ENCODE measurements at places on chromosomes 2 and 18.
A peak's percentile ranks its signal among the peaks of the same experiment; 100 is the strongest.

DNA sequence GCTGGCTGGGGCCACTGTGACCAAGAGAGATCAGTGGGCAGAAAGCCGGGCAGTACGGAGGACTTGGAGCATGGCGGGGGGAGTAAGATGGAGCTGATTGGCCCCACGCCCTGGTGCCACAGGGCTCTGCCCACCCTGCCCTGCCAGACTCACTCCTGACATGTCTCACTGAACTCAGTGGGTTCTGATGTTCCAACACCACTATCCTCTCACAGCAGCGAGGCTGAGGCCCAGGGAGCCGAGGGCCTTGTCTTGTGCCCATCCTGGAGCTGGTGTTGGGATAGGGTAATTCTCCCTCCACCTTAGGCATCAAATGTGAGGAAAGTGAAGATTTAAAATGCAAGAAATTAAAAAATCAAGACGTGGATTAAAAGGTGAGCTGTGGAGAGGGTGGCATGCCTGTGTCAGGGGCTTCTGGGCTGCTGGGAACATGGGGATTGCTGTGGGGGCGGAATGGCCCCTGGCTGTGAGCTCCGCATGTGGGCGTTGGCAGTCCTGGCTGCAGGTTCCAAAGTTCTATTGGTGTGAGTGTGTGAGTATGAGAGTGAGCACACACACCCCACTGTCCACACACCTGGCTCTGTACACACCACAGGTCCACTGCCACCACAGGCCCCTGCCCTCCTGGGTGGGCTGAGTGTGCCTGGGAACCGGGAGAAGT lies 283.5 kb upstream of the HS6ST1 start:
- DNase-seq: peak; percentile 39

DNA sequence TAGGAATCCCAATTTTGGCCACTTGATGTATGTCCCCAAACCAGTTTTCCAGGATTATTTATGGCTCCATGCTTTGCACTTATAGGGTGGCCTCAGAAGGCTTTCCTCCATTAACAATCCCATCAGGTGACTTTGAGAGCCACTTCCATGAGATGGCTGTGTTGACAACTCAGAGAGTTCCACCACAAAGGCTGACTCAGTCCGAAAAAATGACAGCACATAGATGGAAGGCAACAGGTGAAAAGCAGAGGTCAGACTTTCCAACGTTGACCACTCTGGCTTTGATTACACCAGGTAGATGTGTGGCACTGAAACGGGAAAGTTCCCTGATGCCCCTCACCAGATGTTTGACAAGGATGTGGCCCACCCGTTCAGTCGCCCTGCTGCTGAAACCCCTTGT lies 431.4 kb upstream of the TNP1 start:
- no peak for DNase-seq

DNA sequence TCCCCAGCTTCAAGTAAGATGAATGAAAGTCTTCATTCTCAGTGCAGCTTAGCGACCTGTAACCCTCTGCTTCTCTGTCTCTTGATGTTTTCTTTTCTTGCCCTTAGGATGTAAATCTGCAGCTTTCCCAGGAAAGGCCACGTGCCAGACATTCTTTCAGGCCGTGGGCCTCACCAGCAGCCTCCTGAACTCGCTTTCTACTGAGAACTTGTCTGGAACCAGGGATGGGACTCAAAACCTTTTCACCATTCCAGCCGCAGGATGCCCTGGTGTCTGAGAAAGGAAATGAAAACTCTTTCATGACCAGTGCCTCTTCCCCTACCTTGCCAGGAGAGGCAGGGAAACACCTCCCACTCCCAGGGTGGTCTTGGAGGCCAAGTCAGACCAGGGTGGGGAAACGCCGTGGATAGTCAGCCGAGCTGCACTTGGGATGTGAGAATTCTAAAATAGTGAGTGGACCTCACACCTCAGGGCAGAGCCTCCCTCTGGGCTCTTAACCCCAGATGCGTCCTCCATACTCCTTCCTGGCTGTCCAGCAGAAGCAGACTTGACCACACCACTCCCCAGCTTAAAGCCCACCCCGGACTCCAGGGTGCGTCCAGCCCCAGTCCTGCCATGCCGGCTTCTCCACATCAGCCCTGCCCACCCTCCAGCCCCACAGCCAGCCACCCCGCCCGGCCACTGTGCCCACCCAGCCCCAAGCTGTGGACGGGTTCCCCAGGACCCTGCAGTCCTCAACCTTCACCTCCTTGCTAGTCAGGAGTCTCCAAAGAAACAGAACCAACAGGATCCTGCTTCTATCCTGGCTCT lies 115.5 kb downstream of the TWIST2 start:
- DNase-seq: no peak

- peak; percentile 99 for DNase-seq
These were observed 182.7 kb upstream of the GLI2 start for GRCh38 chr2:120552800-120553481.

DNA sequence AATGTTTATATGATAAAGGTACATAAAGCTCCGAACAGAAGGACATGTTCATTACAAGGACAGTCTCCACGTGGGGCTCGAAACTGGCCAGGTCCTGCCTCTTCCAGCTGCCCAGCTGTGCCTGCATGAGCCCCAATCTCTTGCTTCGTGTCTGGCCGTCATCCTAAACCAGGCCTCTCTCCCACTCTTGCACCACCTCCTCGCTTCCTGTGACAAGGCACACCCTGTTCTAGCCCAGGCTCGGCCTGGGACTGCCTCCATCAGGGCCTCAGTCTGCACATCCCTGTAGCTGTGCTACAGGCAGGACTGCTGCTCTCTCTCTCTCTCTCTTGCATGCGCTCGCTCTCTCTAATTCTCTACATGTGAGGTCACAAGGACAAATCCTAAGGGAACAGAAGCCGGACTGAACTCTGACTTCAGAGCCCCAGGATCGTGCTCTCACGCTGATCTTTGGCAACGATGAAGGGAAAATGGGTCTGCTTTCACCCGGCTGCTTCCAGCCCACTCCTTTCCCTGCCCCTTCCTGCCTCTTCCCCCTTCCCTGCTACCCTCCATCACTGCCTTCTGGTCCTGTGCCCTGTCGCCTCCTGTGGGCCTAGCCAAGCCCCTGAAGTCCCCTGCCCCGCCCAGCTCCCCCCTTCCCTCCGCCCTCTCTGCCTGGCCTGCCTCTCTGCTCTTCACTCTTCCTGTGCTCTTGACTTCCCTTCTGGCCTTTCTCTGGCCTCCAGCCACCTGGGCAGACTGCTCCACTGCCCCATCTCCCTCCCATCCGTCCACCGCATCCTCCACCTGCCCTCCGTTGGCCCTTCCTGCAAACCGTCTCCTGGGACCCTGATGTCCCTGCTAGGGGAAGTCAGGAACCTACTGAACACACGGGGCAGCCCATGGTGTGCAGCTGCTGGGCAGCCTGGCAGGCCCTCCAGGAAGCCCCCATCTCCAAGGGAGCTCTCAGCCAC lies 7.8 kb upstream of the GPR55 start:
- no peak for DNase-seq

GRCh38 chr2:209579230-209579749 lies 155.4 kb downstream of the MAP2 start:
- DNase-seq: no peak

DNA sequence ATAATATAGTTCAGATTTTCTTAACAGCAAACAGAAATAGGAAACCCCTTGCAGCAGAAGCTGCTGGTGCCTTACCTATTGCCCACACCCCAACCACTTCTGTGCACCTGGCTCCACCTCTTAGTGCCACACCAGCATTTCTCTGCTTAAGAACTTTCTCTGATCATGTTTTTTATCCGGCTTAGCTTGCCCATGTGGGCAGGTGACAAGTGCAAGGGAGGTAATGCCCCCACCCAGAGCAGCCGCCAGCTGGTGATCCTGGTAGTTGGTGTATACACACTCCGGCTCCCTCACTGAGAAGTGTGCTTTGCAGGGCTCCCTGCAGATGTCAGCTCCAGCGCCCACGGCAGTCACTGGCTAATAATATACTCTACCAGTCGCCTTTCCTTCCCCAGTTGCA lies 126.3 kb downstream of the ALPK2 start:
- no peak for DNase-seq
